Frontal cortex (tissue), 4 donors: ENCODE measurements at places on chromosomes 12 and 14. TPM values are rescaled to one million over a fixed set of nuclear protein-coding genes. Genes with fewer than 3 reads are reported as not detected.

The ARHGAP9 gene
- total RNA-seq = 1.2 TPM

The RPGRIP1 gene
- total RNA-seq = not detected

The ITGB7 gene
- not detected for total RNA-seq

The KRR1 gene
- total RNA-seq = 23.2 TPM

The SPTLC2 gene
- total RNA-seq = 23.2 TPM

The TESPA1 gene
- total RNA-seq = not detected

The GALNT9 gene
- 4.9 TPM for total RNA-seq

The CPM gene
- total RNA-seq = 2.9 TPM

The COA8 gene
- 38.3 TPM for total RNA-seq

- DNase-seq = no peak
Observed at GRCh38 chr12:99111600-99111999, 466.5 kb downstream of the APAF1 start.

- DNase-seq = no peak
Observed at GRCh38 chr14:96423446-96424108, 31.6 kb downstream of the AK7 start.

- DNase-seq = no peak
Observed at GRCh38 chr12:88958946-88959345, 378.7 kb upstream of the KITLG start.

- DNase-seq = no peak
Observed at GRCh38 chr12:66693901-66694513, 15.1 kb upstream of the GRIP1 start.

DNA sequence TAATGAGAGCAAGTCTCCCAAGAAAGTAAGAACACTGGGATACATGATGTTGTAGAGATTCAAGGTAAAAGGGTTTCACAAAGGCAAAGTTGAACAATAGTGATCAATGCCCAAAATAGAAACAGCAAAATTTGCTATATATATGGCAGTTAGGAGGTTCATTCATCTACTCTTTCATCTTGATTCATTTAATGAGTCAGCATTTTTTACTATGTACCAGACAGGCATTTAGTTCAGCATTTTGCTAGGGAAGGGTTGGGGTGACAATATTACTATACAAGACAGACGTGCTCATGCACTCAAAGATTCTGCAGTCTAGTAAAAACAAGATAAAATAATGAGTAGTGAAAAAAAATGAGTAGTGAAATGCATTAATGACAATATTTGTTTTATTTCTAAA is 264.9 kb upstream of the LMO3 start:
- no peak for DNase-seq

- no peak for DNase-seq
Observed at GRCh38 chr12:9388379-9388778, 180.2 kb upstream of the PZP start.

DNA sequence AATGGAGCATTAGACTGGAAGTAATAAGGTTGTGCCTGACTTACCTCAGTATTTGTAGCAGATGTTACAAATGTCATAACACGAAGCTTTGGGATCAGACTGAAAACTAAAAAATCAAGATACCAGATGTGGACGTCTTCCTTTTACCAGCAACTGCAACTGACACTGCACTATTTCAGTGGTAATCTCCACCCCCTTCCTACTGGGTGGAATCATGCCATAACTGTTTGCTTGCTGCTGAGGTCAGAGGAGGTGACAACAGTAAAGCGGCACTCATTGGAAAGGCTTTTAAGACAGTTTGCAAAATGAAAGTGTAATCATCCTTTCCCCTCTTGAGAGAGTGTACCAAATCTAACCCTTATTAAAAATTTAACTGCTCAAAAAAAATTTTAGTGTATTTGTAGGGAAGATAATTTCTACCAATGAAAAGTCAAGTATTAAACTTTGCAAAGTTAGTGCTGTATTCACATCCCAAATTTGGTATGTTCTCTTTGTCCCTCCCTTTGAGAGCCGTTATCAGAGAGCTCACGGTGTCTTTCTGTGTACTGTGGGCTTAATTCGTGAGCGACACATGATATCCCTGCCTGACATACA is 420.7 kb downstream of the NPAS3 start:
- DNase-seq = no peak

DNA sequence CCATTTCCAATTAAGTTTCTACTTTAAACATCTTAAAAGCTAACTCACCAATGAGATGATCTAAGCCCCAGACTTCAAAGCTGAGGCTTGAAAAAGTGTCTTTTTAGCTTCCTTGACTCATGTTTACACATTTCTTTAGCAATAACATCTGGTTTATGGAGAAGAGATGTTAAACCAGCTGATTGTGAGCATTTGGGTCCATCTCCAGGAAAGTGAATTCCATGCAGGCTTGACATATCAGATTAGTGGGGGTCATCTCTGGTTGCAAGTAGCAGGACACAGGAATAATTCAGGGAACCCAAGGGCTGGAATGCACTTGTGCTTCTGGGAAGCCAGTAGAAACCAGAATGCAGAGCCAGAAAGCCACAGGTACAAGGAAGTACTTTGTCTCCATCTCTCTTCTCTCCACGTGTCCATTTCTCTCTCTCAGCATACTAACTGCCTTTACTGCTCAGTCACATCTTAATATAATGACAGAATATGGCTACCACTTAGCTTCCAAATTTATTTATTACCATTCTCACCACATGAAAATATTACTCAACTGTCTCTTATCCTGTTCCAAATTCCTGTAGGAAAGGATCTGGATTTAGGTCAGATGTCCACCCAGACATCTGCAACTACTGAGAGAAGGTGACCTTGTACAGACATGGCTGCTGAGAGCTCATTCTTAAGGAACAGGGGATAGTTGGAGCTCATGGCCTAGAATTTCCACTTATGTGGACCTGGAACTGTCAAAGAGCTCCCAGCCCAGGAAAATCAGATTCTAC is 104.4 kb downstream of the SCN8A start:
- DNase-seq = no peak

- no peak for DNase-seq
Observed at GRCh38 chr14:104730487-104730886, 6.5 kb downstream of the ADSS1 start.

- DNase-seq = no peak
Observed at GRCh38 chr12:111089616-111090015, 169.2 kb upstream of the MYL2 start.

- no peak for DNase-seq
Observed at GRCh38 chr12:58321414-58321813, 380.0 kb downstream of the ATP23 start.

- DNase-seq = no peak
Observed at GRCh38 chr12:24820872-24821271, 128.0 kb downstream of the BCAT1 start.

GRCh38 chr14:53608369-53608768 is 348.3 kb downstream of the BMP4 start:
- DNase-seq = no peak

- no peak for DNase-seq
Observed at GRCh38 chr12:127588249-127588648, 678.7 kb upstream of the TMEM132C start.

DNA sequence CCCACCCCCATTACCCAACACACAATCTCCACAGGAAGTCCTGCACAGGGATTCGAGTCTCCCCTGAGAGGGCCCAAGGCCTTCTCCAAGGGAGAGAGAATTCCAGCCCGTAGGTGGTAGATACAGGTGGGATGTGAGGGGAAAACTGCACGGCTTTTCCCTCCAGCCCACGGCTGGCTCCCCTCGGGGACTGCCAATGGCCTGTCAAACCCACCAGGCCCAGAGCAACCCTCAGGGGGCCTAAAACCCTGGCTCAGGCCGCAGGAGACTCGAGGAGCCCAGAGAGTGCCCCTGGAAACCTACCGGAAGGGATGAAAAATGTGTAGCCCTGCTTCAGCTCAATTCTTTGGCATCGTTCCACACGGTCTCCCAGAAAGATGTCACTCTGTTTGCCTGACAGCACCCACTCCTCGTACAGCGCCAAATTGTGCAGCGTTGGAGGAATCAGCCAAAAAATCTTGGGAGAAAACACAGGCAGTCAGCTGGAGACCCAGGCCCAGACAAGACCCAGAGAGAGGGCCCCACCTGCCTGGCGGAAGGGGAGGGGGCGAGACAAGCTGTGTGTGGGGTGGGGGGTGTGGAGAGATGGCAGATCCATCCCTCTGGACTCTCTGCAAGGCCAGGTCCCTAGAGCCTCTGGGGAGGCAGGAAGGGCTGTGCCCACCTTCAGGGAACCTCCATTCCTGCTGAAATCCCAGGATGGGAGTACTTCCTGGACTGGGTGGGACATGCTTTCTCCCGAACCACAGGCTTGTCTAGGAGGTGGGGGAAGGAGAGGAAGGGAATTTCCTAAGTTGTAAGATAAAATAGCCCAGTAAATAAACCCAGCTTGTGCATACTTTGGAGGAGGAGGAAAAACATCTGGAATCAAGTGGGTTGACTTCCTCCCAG is 48.1 kb downstream of the KDM2B start:
- DNase-seq = no peak

- DNase-seq = no peak
Observed at GRCh38 chr12:43869184-43869583, 33.3 kb downstream of the TMEM117 start.
